ENCODE measurements at places on chromosomes 3 and 15. TPM values are rescaled to one million over a fixed set of nuclear protein-coding genes. Genes with fewer than 3 reads are reported as not detected.

Gene XYLB
- polyA plus RNA-seq, result 1.6 TPM

DNA sequence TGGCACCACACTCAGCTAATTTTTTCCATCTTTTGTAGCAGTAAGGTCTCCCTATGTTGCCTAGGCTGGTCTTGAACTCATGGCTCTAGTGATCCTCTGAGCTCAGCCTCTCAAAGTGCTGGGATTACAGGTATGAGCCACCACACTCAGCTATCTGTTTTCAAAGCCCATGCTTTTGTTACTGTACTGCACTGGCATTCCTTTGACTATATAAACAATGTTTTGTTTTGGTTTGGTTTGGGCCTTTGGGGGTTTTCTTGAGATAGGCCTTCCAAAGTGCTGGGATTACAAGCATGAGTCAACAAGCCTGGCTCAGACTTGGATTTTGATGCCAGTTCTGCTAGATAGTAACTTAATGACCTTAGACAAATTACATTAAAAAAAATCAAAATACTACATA lies 89.7 kb upstream of the GK5 start:
- H3K27me3 ChIP-seq, result no peaks in the 10 kb centered on the region
- no peaks in the 10 kb centered on the region for H3K4me1 ChIP-seq
- no peak for DNase-seq

DNA sequence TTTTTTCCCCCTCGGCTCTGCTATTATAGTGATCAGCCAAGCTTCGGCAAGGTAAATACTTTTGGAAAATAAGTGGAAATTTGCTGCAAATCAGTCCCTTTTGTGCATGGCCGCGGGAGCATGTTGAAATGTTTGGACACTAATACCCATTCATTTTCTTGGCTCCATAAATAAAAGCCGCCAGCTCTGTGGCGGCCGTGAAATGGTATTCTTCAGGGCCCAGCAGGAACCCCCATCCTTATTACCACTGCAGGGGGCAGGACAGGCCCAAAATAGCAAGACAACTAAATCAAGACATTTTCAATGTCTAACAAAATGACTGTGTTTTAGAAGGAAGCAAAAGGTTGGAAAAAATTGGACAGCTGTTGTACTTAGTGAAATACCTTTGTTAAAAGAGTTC lies 362.3 kb downstream of the NR2F2 start:
- H3K4me1 ChIP-seq, result no peaks in the 10 kb centered on the region
- no peak overlapping the region for H3K4me3 ChIP-seq

DNA sequence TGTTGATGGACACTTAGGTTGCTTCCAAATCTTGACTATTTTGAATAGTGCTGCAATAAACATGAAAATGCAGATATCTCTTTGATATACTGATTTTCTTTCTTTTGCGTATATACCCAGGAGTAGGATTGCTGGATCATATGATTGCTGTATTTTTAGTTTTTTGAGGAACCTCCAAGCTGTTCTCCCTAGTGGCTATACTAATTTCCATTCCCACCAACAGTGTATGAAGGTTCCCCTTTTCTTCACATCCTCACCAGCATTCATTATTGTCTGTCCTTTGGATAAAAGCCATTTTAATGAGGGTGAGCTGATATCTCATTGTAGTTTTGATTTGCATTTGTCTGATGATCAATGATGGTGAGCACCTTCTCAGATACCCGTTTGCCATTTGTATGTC lies 12.5 kb downstream of the PATL2 start:
- H3K4me3 ChIP-seq, result no peak overlapping the region
- H3K27me3 ChIP-seq, result no peaks in the 10 kb centered on the region
- no peak for DNase-seq
- H3K4me1 ChIP-seq, result no peaks in the 10 kb centered on the region
- H3K36me3 ChIP-seq, result no peaks in the 10 kb centered on the region
- H3K27ac ChIP-seq, result no peak overlapping the region

DNA sequence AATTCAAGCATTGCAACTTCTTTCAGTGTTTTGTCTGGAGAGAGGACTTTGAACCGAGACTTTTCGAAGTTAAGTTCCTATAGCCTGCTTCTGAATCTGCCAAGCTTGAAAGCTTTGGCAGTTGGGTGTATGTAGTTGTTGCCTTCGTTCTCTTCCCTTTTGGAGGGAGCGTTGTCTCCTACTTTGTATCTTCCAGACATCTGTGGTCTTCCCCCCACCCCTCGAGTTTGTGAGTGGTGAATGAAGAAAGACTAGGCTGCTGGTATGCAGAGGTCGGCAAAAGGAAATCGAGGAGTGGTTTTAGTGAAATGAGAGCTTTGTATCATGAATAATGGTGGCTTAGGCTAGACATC lies 1.3 kb downstream of the CTNNB1 start:
- no peak for DNase-seq
- H3K36me3 ChIP-seq, result no peaks in the 10 kb centered on the region
- peaks cover 19% of the 10 kb centered on the region for H3K4me1 ChIP-seq
- no peaks in the 10 kb centered on the region for H3K27me3 ChIP-seq

- no peaks in the 10 kb centered on the region for H3K4me1 ChIP-seq
- H3K36me3 ChIP-seq, result no peaks in the 10 kb centered on the region
- H3K27me3 ChIP-seq, result no peaks in the 10 kb centered on the region
- no peak for DNase-seq
- H3K27ac ChIP-seq, result no peak overlapping the region
These were observed 345.0 kb downstream of the GRM7 start for GRCh38 chr3:7205962-7206361.

DNA sequence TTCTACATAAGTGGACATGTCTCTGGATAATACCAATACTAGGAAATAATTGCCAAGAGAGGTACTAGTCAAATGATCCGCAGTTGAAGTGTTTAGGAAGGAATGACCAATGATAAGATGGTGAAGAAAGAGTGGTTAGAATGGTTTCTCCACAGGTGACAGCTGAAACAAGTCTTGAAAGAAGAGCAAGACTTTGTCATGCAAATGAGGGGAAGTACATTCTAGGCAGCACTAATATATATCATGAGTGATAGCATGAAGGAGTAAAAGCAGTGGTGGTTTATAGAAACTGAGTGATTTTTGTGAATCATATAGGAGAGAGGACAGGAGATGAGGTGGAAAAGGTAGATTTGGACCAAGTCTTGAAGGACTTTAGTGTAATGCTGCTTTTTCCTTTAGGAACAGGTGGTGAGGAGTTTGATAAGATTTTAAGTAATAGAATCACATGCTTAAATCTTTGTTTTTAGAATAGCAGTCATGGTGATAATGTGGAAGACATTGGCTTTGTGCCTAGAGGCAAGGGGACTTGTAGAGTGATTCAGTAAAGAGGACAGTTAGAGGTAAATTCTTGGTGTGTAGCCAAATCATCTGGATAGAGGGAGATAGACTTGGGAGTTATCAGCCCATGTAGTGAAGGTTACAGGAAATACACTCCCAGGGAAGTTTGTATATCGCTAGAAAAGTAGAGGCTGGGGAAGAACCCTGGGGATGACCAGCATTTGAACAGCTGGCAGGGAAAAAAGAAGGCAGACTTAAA lies 31.9 kb downstream of the SLMAP start:
- H3K27ac ChIP-seq, result no peak overlapping the region
- H3K36me3 ChIP-seq, result no peaks in the 10 kb centered on the region
- no peaks in the 10 kb centered on the region for H3K27me3 ChIP-seq
- no peak for DNase-seq
- no peak overlapping the region for H3K4me3 ChIP-seq

- H3K36me3 ChIP-seq, result no peaks in the 10 kb centered on the region
- no peaks in the 10 kb centered on the region for H3K4me1 ChIP-seq
- no peaks in the 10 kb centered on the region for H3K27me3 ChIP-seq
- no peak overlapping the region for H3K27ac ChIP-seq
- DNase-seq, result no peak
These were observed 34.8 kb downstream of the ATP13A5 start for GRCh38 chr3:193343726-193344222.

GRCh38 chr3:14473411-14473891 lies 66.7 kb downstream of the GRIP2 start:
- H3K4me1 ChIP-seq, result no peaks in the 10 kb centered on the region
- no peak overlapping the region for H3K27ac ChIP-seq
- no peaks in the 10 kb centered on the region for H3K36me3 ChIP-seq
- H3K4me3 ChIP-seq, result no peak overlapping the region

DNA sequence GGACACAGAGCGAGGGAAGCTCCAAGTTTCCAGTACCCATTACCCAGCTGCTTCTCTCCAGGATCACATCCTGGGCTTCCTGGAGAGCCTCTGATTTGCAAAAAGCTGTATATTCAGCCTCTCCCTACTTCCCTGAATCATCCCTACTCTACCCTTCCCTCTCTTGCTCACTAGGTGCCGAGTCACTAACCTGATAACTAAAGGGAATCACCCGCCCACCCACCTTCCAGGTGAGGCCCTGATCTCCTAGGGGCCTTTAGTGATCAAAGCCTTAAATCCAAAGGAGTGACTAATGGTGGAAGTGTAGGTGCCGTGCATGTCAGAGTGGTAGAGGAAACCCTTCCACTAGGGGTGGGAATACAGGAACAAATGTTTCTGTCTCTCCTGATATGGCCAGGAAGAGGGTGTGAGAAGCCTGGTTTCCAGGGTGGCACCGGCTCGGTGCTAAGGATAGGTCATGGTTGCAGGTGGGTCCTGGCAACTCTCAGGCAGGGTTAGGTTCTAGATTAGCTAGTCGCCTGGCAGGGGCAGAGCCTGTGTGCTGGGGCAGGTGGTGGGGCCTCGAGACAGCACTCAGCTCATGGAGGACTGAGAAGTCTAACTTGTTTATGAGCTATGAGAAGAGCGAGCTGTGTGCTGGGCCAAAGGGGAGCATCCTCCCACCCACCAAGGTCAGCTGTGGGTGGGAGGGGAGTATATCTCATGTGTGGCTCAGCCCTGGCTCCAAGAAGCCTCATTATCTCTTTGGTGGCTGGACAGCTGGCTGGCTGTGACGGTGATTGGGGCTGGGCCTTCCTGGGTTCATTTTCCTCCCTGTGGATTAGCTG lies 10.1 kb downstream of the SEMA7A start:
- no peaks in the 10 kb centered on the region for H3K4me1 ChIP-seq
- H3K4me3 ChIP-seq, result no peak overlapping the region
- H3K27ac ChIP-seq, result no peak overlapping the region
- no peaks in the 10 kb centered on the region for H3K36me3 ChIP-seq
- no peak for DNase-seq

Gene IL17RD
- 0.52 TPM for polyA plus RNA-seq

DNA sequence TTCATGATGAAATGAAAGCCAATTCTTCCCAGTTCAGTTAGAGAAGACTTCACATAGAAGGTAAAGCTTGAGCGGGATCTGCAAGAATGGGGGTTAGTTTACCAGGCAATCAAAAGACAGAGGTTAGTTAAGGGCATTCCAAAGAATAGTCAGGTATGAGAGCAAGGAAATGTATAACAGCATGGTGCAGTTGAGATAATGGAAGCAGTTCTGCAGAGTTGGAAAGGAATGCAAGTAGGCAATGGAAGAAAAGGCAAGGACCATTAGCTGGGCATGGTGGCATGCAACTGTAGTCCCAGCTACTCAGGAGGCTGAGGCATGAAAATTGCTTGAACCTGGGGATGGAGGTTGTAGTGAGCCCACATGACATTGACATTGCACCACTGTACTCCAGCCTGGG lies 55.0 kb downstream of the LSAMP start:
- H3K27ac ChIP-seq, result no peak overlapping the region
- H3K4me1 ChIP-seq, result no peaks in the 10 kb centered on the region

All from pancreas (tissue), 10 donors.